Activated T-helper 9 cell treated with anti-CD3 and anti-CD28 coated beads, Interleukin-2, amount 50 U/mL, for 16 hours (primary cell): ENCODE measurements at places on chromosomes 4 and X.

DNA sequence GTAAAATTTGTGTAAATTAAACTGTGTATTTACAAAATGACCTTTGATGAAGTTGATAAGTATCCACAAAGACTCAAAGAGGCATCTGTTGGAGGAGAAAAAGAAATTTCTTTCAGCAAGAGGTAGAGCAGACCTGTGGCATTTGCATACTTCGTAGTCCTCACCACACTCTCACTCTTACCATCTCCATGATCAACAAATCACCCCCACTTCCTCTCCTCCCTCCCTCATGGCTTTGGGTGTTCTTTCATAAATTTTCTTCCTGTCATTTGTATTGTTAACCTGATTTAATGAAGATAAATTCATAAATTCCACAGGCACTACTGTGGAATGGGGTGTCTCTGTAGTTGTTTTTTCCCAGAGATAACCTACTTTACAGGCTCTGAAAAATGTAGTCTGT is 366.5 kb downstream of the ZNF674 start:
- DNase-seq = no peak

DNA sequence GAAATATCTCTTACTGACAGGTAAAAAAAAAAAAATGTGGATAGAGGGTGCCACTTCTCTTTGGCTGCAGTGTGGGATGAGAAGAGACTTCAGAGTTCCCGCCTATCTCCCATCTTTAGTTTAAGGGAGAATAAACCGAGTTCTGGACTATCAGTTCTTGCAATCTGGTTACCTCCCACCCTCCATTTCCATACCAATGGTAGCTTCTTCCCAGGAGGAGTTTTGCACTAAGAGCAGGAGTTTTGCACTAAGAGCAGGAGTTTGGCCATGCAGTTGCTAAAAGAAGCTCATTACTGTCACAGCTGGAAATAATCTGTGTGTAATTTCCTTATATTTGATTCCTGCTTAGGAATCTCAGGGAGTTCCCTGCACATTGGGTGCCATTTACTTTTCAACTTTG is 10.8 kb upstream of the GUCY1B1 start:
- no peak for DNase-seq

GRCh38 chr4:121277194-121278105 is 103.4 kb downstream of the QRFPR start:
- no peak for DNase-seq

DNA sequence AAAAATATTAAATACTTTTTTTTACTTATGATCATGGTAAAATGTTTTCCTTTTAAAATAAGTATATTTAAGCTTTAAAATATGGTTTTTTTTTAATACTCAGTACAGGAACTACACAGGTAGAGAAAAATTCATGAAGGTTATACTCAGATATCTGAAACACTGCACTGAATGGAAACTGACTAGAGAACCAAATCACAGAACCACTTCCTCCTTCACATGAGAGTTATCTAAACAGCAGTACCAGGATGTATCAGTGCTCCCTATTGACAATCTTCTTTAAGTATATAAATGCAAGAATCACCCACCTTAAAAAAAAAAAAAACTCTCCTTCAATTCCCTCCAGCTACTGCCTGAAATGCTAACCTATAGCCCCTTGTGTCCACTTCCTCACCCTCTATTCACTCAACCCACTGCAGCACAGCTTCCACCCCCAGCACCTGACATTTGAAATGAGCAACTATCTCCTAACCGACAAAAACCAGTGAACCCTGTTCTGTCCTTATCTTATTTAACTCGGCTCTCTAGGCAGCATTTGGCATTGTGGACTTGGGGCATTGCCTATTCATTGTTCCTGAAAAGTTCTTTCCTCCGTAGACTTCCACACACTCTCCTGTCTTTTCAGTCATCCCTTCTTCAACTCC is 9.1 kb downstream of the SLC7A3 start:
- no peak for DNase-seq

DNA sequence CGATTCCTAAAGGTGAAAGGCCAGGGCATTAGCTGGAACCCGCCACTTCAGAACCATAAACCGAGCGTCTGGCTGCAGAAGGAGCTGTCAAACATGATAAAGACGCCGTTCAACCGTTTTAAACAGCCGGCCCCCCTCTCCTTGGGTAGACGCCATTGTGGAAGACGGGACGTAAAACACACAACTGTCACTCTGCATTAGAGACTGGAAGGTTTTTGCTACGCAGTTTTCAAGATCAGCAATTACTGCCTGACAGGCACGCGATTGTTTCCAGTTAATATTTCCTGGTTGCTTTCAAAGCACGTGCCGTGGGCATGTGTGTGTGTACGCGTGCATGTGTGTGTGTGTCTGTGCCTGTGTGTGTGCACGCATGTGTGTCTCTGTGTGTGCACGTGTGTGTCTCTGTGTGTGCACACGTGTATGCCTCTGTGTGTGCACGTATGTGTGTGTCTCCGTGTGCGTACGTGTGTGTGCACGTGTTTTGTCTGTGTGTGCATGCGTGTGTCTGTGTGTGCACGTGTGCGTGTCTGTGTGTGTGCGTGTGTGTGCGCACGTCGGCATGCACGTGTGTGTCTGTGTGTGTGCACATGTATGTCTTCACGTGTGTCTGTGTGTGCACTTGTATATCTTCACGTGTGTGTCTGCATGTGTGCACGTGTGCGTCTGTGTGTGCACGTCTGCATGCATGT is 48.8 kb downstream of the SHOX start:
- no peak for DNase-seq

- DNase-seq = no peak
These were observed 227.0 kb downstream of the DKK2 start for GRCh38 chr4:106809076-106809475.

GRCh38 chr4:11488657-11489452 is 60.2 kb upstream of the HS3ST1 start:
- DNase-seq = no peak

- DNase-seq = peak; percentile 7
These were observed 88.3 kb downstream of the ZAR1 start for GRCh38 chr4:48578132-48578968.
